ENCODE measurements at places on chromosomes 6 and 20.

DNA sequence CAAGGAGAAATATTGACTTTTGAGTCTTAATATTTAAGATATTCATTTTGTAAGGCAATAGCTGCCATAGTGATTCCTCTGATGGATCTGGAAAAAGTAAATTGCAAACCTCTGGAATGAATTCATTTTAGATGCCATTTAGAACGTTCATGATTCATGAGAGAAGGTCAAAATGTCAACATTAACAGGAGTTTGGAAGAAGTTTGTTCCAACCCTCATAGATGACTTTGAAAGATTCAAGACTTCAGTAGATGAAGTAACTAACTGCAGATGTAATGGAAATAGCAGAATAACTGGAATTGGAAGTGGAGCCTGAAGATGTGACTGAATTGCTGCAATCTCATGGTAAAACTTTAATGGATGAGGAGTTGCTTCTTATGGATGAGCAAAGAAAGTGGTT lies 100.9 kb upstream of the CCN2 start:
- DNase-seq: no peak

DNA sequence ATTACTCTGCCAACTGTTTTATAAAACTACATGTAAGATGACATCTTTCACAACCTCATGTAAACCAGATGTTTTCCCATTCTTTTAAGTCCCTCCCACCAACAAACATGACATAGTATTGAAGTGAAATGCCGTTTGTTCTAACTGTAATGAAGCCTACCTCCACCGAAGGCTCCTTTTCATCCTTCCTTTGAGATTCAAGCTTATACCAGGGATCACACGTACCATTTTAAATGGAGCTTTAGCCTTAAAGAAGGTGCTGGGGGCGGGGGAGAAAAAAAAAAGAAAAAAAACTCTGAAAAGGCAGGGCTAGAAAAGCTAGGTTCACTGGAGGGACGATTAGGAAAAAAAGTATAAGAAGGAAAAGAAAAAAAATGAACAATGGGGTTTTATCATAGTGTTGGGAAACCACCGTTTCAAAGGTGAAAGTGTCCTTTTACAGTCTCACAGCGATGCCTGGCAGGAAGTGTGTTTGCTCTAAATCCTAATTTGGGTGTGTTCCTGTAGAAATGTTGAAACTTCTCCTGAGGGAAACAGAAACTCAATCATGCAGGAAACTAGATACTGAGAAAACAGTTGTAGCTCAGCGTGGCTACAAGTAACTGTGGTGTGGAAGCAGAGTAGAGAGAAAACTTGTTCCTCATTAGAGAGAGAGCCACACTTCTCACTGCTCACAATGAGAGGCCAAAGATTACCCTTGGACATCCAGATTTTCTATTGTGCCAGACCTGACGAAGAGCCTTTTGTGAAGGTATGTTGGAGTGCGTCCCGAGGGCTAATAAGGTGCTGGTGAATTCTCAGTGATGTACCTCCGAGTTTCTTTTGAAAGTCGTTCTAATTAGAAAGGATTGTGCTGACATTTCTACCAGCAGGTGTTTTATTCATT lies 37.6 kb upstream of the HINT3 start:
- DNase-seq: peak; percentile 83

DNA sequence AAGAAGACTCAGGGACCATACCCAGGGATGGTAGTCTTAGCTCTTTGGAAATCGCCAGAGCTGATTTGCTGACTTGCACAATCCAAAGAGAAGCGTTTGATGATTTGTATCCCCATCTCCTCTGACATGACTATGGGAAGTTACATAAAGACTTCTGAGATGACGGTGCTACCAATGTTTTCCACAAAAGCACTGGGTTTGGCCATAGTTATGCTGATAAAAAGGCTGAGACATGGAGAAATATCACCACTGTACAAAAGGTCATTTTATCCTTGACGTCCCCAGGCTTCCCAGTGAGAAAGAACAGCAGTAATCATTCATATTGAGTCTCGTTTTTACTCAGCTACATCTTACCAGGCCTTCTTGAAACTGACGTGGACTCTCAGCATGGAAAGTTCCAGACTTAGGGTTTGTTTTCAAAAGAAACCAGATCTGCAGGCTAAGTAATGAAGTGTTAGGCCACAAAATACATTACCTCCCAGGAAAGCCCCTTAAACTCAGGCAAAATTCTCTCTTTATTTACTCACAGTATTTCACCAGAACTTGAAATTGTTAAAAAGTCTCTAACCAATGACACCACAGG lies 370.3 kb upstream of the JARID2 start:
- DNase-seq: no peak

DNA sequence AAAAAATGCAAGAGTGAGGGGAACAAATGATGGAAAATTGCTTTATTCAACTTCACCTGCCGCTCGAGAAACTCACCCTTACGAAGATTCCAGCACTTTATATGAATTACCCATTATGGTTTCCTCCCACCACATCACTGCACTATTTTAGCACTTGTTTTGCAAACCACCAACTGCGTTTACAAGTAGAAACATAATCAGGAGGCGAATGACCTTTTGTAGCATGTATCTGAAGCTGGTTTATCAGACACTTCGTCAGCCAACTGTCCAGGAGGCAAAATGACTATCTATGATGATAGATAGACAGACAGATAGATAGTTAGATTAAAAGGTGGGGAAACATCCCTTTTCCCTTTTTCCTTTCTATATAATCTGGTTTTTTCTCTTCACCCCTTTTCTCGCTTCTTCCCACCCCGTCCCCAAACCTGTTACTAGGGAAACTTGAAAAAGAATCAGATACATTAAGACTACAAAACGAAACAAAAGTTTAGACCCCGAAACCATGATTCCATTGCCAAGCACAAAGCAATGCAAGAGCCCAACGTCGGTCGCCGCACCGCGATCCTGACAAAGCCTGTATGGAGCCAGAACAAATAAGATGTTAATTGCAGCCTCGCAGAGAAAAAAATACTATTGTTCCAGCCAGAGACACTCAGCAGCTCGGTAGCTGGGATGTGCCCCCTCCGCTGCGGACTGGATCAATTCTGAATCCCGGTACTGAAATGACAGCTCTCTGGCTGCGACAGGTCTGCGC lies 933 bp upstream of the ADGRB3 start:
- no peak for DNase-seq

- no peak for DNase-seq
These were observed 19.9 kb downstream of the PFDN4 start for GRCh38 chr20:54227751-54228150.
